ENCODE measurements at places on chromosomes 7 and 10.

DNA sequence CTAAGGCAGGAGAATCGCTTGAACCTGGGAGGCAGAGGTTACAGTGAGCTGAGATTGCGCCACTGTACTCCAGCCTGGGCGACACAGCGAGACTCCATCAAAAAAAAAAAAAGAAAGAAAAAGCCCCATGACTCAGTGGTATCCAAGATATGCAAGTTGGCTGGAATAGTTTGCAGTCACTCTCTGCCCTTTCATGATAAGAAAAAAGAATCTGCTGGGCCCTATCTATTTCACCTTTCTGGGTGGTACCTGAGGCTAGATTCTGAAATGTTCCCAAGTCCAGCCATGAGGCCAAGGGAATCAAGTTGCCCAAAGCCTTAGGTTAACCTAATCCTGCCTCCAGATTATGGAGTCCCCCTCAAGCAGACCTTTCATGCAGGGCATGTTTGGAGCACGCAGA is 24.3 kb downstream of the NKX2-3 start:
- DNase-seq: no peak

DNA sequence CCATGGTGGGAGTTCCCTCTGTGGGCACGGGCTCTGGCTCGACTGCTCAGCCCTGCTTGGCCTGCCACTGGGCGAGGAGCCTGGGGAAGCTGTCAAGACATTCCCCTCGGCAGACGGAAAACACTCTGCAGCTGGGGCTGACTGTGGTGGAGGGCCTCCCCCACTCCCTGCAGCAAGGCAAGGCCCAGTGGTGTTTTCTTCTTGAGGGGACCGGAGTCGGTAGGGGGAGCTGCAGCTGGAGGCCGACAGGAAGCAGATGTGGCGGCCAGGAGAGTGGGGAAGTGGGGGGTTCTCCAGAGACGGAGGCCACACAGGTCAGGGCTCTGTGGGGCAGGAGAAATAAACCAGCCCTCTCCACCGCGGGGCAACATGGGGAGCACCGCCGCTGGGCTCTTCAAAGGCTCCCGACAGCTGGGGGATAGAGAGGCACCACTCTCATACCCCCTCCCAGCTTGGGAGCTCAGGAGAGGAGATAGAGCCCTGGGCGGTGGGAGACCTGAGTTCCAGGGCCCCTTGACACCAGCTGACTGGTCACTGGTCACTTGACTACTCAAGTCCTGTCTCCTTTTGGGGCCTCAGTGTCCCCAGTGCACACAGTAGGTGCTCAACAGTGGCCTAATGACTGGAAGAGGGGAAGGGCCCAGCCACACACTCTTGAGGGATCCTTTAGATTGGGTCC is 43.4 kb downstream of the PPIF start:
- DNase-seq: no peak

- DNase-seq: no peak
Observed at GRCh38 chr7:66043681-66044497, 31.7 kb upstream of the ASL start.

GRCh38 chr10:124001391-124002148 is 91.8 kb downstream of the CHST15 start:
- DNase-seq: no peak

DNA sequence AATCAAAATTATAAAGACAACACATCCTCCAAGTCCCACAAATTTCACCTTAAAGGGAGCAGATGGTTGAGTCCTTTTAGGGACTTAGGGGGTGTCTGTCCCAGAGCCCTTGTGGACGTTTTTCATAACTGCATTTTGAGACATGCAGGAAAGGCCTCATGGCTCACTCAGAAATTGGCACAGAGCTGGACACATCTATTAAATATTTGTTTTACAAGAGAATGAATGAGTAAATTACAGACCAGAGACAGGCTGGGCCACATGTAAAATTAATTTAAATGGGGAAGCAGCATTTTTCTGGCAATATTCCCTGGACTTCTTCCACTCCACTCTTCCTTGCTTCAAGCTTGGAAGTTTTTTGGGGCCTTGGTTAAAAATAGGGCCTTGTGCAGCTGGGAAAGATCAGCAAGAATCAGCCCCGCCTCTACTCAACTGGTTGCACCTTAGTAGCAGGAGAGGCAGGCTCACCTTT is 20.0 kb downstream of the LAMB1 start:
- DNase-seq: no peak

- DNase-seq: no peak
Observed at GRCh38 chr10:92787557-92788152, 60.7 kb upstream of the EXOC6 start.
